NCI-H226 (cell line): ENCODE measurements at places on chromosomes 4 and X.

GRCh38 chr4:74127745-74128144, 28.8 kb upstream of the CXCL2 start:
- no peak for DNase-seq

- no peak for DNase-seq
Measured at GRCh38 chr4:8761824-8762205, 109.8 kb downstream of the HMX1 start.

DNA sequence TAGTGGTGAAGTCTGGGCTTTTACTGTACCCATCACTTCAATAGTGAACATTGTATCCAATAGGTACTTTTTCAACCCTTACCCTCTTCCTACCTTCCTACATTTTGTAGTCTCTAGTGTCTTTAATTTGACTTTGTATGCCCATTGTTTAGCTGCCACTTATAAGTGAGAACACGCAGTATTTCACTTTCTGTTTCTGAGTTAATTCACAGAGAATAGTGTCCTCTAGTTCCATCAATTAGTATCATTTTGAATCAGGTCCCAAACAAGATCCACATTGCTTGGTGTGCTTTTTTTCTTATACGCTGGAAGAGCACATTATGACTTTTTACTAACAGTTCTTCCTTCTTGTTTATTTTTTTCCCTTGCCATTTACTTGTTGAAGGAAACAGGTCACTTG, 176.0 kb upstream of the WDFY3 start:
- DNase-seq, result no peak

- no peak for DNase-seq
Measured at GRCh38 chr4:55518442-55518841, 28.3 kb downstream of the CLOCK start.

DNA sequence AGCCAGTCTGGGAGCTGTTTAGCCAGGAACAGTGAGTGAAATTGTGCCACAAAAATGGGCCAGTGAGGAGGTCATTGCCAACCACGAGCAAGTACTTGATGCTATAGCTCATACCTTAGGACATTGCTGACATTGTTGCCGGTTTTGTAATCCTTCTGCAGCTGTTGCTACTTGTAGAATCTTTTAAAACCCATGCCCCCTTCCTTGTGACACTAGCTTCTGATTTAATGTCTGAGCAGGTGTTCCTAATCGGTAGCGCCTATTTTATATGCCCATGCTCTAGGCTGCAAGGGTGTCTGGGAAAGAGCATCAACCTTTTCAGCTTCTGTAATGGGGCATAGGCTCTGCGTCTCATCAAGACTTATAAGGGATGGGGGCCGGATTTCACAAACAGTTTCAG, 2.6 kb downstream of the POLA1 start:
- DNase-seq, result no peak

DNA sequence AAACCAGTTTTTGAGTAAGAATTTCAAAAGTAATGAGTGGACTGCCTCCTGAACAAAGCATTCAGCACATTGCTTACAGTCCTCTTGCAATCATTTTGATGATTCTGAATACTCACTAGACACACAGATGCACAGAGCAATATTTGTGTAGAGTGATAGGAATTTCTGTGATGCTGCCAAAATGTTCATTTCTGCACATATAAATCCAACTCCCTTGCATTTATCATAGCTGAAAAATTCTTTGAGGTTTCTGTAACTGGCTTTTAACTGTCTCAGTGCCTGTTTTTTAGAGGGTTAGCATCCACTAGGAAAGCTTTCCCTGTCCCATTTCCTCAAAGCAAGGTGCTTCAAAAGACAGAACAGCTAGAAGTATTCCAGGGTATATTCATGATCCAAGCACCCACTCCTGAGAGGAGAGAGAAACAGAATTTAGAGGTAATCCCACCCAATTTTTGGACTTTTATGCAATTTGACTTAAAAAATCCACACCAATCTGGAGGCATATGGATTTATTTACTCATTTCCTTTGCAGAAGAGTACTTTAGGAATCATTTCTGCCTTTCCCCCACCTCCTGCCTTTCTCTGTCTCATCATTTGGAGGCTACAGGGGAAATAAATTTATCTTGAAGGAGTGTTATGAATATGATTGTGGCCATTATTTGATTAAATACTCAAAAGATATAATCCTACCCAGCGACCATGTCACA, 234.5 kb upstream of the SLIT2 start:
- DNase-seq, result peak; percentile 75

GRCh38 chr4:153988492-153989363, 199.8 kb upstream of the SFRP2 start:
- no peak for DNase-seq

DNA sequence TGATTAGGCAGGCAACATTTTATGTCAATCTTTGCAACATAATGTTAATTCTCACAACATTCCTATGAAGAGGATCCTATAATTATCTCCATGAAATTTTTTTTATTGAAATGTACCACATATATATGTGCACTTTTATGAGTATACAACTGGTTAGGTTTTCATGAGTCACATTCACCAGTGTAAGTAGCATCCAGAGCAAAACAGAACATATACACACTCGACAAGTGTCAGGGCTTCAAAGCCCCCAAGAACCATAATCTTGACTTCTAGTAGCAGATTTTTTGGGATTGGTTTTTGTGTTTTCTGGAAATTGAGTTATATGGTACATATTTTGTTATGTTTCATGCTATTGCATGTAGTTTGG, 62.4 kb downstream of the ARHGAP10 start:
- no peak for DNase-seq

GRCh38 chr4:104064646-104065577, 345.1 kb upstream of the TACR3 start:
- no peak for DNase-seq

DNA sequence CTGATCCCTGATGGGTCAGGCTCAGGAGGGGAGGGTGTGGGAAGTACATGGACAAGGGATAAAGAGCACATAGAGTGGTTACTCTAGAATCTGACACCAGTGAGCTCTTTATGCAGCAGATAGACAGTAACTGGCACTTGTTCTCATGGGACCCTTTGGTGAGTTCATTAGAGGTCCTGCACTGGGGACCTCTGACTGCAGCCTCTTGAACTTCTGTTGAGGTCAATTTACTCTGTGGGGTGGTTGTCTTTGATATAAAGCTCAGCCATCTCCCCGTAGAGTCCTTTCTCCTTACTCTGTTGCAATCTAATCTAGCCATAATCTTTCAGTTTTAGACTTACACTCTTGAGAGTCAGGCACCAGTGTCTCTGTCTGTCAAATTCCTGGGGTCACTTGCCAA, 222.4 kb downstream of the GPAT3 start:
- no peak for DNase-seq

DNA sequence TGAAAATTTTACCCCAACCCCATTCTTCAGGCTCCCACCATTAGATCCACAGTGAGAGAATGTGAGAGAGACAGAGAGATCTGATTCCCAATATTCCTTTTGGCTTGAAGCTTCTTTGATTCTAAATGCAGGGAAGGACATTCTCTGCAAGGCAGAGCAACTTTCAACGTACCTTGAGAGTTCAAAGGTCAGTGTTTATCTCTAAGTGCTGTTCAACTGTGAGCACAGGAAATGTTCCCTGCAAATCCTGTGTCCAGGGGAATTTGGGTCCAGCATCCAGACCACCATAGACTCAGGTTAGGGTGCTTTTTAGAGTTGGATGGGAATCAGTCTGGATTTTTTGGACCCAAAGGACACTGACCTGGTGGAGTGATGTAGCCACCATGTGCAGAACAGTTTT, 97.4 kb downstream of the NHS start:
- DNase-seq, result no peak

- no peak for DNase-seq
Measured at GRCh38 chr4:100359441-100359840, 158.4 kb downstream of the EMCN start.

- DNase-seq, result peak; percentile 61
Measured at GRCh38 chrX:136310411-136310810, 9.6 kb downstream of the ADGRG4 start.

GRCh38 chrX:71454222-71454621, 78.7 kb upstream of the OGT start:
- DNase-seq, result no peak

- DNase-seq, result no peak
Measured at GRCh38 chr4:53534684-53535083, 56.6 kb downstream of the LNX1 start.

DNA sequence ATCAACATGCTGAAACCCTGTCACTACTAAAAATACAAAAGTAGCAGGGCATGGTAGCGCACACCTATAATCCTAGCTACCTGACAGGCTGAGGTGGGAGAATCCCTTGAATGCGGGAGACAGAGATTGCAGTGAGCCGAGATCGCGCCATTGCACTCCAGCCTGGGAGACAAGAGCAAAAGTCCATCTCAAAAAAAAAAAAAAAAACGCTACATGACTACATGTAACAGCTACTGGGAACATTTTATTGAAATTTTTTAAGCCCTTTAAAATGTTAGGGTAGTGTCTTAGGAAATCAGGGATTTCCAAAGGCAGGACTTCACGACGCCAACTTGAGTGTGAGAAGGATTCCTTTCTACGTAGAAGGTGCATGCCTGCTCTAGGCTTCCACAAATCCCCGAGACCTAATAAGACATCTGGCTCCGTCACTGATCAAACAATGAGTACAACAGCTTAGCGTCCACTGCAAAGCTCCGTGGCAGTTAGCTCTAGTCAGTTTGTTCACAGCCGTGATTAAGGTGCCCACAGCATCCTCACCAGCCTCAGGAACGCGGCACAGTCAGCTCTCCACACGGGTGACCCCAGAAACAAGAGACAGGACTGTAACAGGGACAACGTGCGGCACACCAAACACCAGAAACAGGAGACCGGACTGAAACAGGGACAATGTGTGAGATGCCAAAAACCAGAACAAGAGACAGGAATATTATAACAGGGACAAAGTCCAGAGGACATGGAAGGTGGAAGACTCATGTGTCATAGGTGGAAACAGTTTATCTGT, 33.7 kb downstream of the DHRSX start:
- DNase-seq, result no peak

DNA sequence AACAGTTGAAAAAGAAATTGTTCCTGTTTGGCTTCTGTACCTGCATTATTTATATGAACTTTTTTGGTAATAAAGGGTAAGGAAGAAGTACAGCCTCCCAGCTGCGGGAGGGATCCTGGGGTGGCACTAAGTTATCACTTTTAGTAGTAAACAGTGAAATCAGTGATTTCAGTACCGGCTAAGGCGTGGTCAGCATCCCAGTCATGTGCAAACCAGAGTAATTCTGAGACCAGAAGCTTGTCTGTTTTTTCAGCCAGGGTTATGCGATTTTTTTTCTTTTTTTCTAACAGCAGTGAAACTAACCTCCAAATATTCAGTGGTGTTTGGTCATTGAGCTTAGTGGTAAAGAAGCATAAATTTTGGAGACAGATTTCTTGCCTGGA, 3.3 kb downstream of the EGF start:
- no peak for DNase-seq

DNA sequence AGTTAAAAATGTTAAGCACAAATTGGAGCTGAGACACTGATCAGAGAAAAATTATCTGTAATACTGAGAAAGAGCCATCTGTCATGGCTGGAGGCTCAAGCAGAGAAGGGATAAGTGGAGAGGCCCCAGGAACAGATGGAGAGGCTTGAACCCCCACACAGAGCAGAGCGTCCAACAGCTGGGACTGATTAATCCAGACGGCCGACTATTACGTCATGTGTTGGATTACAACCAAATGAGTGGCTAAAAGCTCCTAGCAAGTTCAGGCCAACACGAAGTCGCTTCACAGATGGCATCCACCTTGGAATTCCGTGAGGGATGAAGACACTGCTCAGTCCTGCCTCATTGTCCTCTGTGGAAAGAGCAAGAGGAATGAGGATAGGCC, 57.7 kb upstream of the ATXN3L start:
- no peak for DNase-seq

GRCh38 chr4:138256608-138257007, 14.5 kb upstream of the SLC7A11 start:
- no peak for DNase-seq

GRCh38 chrX:126695375-126695896, 124.1 kb upstream of the PRR32 start:
- no peak for DNase-seq

DNA sequence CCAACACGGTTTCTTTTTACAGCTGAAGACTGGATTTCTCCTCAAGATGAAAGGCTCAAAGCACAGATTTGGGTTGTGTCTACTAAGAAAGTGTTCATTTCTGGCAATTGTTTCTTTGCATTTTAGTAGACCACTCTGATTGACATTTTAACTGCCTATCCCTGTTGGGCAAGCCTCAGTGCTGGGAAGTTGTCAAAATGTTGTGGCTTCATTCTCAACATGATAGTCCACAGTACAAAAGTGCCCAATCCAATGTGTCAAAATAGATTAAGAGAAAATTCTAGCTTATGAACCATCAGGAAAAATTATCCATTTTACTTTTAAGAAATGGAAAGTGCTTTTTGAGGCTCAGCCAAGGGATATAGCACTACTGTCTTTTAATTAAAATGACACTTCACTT, 323.9 kb upstream of the PRPS2 start:
- no peak for DNase-seq

- no peak for DNase-seq
Measured at GRCh38 chr4:110527156-110527555, 51.2 kb downstream of the ENPEP start.

GRCh38 chr4:100086766-100087431, 103.4 kb downstream of the DDIT4L start:
- no peak for DNase-seq

DNA sequence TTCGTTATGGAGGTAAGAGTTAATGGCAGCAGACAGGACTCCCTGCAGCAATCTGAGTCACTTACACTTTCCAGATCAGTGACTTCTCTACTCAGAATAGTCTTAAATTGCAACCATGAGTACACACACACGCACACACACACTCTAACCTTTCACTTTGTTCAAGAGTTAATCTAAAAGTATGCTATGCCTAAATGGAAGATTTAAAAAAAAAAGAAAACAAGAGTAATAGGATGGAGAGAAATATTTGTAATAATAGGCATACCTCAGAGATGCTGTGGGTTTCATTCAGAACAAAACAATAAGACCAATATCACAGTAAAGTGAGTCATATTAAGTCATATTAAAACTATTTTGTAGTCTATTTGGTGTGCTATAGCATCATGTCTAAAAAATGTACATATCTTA, 969.1 kb upstream of the PCDH10 start:
- peak; percentile 32 for DNase-seq

GRCh38 chr4:81566161-81566591, 94.5 kb upstream of the RASGEF1B start:
- DNase-seq, result no peak

GRCh38 chr4:33974270-33974669, 2270.0 kb downstream of the ARAP2 start:
- DNase-seq, result no peak

DNA sequence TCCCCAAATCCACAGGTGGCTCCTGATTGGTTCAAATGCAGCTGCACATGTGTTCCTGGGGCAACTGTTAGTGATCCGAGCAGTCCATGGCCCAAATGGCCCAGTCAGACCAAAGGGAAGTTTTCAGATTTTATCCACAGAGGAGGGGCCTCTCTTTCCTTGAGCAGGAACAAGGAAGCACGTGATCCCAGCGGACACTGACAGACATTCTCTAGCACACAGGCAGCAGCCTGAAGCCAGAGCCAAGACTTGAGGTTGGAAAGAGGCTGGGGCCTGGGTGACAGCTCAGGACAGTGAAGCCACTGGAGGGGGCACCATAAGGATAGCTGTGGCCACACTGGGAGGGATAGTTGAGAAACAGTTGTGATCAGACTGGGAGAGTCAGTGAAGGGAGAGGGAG, 3.5 kb upstream of the ZFP92 start:
- DNase-seq, result no peak
